ENCODE measurements at places on chromosomes 1 and 21.

DNA sequence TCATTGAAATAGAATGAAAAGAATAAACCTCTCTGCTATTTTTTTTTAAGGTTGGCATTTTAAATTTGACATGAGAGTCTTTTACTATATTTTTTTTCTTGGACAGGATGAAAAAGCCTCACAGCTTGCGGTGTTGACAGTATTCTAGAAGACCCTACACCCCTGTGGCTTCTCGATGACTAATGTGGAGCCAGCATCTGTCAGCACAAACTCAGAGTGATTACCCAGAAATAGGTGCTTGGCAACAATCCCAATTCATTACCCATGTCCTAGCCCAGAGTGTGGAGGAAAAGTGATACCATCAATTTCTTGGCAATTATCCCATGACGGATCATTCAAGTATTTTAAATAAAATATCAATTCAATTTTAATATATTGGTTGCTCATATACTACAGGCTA, 186.8 kb upstream of the MAP1LC3C start:
- no peak for DNase-seq

DNA sequence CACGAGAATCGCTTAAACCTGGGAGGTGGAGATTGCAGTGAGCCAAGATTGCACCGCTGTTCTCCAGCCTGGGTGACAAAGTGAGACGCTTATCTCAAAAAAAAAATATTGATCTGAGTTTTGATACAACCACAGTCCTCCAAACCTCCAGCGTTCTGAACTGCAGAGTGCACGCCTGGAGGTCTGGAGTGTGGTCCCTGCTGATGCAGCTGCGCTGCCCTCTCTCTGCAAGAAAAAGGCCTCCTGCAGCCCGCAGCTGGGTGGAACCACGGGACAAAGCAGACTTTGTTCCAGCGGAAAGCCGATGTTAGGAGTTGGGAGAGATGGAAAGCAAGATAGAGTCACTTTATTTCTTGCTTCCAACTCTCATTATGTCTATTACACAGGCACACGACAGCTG, 144.9 kb upstream of the SOD1 start:
- DNase-seq, result no peak

DNA sequence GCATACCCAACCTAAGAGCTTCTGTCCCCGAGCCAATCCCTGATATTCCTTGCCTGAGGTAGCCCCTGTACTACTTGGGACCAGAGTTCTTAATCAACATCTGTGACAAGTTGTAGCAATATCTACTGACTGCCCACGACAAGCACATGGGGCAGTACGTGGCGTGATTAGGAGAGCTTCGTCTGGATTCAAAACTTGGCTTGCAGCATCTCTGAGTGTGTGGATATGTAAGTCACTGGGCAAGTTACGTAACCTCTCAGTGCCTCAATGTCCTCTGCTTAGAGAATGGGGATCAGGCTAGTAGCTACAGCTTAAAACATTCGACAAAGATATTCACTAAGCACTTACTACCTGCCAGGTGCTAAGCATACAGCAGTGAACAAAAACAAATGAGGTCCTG, 5.0 kb downstream of the HSPG2 start:
- no peak for DNase-seq

GRCh38 chr1:231632119-231632518, 5.5 kb downstream of the DISC1 start:
- DNase-seq, result no peak

GRCh38 chr1:7292714-7293419, 478.2 kb upstream of the VAMP3 start:
- DNase-seq, result no peak

DNA sequence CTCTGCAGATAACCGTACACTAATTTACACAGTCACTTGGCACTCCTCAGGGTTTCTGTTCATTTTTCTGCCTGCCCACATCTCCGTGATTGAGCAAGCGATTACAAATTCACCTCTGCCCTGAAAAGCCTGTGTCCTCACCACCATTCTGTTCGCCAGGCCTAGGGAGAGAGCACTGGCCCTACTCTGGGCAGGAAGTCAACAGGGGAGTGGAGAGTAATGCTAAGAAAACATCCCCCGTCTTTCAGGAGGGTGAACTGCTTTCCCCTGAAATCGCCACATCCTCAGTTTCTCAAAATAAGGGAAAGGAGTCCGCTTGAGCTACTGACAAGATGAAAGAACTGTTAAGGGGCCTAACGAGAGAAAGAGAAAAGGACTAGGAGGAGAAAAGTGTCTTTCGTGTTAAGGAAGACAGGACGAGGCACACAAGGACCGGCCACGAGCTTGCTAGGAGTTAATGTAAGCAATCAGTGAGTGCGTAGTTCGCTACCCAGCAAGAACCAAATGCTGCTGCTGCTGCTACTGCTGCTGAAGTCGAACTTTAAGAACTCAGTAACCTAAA, 632 bp downstream of the PEX19 start:
- peak; percentile 68 for DNase-seq

GRCh38 chr1:212980123-212980785, 29.9 kb downstream of the VASH2 start:
- DNase-seq, result no peak

DNA sequence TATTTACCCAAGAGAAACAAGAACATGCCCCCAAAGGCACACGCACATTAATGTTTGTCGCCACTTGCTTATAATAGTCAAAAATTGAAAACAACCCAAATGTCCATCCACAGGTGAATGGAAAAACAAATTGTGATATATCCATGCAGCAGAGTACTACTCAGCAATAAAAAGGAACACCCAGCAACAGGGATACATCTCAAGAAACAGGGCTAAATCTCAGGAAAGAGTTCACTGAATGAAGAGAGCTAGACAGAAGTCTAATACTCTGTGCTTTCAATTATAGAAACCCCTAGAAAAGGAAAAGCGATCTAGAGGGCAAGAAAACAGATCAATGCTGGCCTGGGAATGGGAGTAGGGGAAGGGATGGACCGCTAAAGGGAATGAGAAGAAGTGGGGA, 36.7 kb upstream of the LAPTM5 start:
- DNase-seq, result no peak

DNA sequence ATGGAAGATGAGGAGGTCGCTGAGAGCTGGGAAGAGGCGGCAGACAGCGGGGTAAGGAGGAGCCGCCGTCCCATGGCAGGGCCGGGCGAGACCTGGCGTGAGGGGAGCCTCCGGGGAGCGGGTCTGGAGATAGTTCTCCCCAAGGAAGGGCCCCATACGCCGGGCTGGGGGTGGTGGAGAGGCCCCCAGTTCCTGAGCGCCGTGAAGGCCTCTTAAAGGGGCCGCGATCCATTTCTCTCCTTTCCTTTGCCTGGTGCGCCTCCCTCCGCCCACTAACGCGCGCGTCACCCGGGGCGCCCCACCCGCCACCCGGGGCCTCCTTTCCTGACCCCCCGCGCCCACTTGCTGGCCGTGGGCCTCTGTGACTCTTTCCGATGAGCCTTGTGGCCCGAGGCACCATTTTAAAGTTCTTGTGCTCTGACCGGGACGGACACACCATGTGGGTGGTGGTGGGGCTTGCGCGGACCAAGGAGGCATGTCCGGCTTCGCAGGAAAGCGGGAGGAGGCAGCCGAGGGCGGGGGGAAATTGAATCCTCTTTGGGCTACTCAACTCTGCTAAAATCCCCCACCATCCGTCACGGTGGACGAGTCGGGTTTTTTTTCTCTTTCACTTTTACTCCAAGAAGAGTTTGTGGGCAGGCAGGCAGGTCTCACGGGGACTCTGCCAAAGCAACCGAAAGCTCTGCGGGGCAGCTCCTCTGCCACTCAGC, 371 bp downstream of the SZRD1 start:
- peak; percentile 94 for DNase-seq

- DNase-seq, result no peak
Observed at GRCh38 chr21:44334329-44335030, 4.7 kb downstream of the CFAP410 start.

- no peak for DNase-seq
Observed at GRCh38 chr1:46675549-46676314, 4.1 kb downstream of the TEX38 start.

DNA sequence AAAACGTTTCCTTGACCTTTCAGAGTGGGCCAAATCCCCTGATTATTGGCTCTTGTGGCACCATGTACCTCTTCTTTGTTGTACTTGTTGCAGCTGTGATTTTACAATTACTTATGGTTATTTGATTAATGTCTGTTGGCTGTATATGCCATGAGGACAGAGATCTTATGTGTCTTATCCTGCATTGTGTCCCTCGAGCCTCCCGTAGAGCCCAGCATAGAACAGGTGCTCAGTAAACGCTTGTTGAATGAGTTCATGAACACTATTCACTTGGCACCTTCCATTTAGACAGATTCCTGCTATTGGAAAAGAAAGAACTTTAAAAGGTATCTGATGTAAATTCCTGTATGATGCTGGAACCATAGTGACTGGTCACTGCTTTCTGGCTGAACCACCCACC, 48.4 kb downstream of the PGM1 start:
- no peak for DNase-seq

All from left forelimb (tissue), 1 donor.